Stimulated activated CD4-positive, alpha-beta T cell treated with anti-CD3 and anti-CD28 coated beads, Interleukin-1b, Interleukin-23, amount 100 ng/mL, for 4 hours (primary cell): ENCODE measurements at places on chromosomes 1 and 21.

DNA sequence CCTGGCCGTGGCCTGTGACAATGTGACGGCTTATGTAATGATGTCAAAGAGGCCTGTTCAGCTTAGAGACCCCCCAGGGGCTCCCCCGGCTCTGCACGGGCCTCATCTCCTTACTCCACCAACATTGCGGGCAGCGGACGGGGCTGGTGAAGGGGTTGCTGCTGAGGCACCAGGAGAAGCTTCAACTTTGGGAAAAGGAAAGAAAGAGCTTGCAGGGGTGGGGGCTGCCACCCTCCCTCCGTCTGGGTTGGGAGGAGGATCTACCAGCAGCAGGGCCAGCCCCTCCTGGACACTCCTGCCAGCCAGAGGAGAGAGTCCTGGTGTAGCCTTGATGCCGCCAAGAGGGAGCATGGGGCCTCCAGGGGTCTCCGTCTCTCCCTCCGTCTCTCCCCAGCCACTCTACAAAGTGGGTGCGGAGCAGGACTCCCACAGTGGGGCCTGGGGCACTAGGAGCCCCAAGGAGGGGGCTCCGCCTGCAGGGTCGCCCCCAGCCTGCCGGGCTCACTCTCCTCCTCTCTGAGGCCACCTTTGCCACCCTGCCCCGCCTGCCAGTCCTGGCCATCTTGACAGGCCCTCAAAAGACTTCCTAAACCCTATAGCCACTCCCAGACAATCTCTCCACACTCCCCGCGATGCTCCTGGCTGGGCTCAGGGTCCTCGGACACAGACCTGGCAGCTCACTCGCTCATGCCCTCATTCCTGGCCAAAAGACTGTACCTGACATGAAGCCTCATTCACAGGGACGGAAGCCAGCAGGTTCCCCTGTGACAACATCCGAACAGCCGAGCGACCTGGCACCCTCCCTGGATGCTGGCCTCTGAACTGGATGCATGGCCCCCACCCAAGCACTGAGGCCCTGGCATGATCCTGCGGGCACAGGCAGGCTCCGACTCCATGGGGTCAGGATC is 130.4 kb upstream of the ARHGEF16 start:
- DNase-seq, result no peak

DNA sequence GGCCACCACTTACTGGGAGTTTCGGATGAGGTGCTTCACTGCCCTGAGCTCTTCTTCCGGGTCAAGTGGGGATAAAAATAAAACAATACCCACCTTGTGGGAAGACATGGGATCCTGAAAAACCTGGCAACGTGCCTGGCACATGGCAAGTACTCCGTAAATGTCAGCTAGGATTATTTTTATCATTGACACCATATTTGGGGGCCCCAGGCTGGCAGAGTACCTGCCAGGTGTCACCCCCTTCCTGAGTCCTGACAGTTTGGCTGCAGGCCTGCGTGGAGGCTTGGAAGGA is 9.2 kb upstream of the EPHA2 start:
- no peak for DNase-seq

- no peak for DNase-seq
Measured at GRCh38 chr1:47572731-47573430, 135.0 kb downstream of the FOXD2 start.

DNA sequence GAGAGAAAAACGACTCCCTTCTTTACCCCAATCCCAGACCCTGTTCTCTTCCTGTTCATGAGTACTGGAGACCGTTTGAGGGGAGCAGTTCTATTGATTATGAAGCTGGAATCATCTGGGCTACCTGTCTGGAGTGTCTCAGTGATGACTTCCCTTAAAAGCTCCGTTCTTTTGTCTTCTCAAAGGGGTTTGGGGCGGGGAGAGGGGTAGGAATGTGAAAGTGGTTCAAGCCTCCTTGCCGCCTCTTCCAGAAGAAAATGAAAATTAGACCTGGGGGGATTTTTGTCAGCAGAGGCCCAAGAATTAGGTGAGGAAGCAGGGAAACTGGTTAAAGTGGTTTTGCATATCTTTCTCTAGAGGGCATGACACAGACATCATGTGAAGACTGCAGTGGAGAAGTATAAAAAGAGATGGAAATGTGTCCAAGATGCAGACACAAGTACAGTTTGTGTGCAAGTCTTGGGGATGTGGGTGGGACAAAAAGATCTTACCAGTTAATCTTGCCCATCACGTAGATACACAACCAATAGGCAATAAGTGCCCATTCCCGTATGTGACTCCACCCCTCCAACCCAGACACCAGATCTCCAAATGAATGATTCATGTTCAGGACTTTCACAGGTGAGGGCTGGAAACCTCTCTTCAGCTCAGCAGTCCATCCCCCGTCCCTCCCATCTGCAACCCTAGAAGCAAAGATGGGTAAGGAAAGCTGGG is 470 bp upstream of the MTMR11 start:
- DNase-seq, result no peak

DNA sequence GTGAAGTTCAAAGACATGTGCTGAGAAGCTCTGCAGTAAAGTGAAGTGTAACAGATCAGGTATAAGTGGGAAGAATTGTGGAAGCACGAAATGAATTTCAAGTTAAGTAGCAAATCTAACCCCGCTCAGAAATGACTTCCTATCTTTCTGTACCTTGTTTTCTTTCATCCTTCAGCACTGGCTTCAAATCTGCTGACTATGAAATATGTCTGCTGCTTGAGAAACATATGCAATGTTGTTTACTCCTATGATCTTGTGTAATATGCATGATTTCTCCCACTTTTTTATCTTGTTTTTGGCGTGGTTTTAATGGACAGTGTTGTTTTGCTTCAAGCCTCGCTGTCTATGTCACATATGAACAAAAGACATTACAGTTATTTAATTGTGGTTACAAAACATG is 545.3 kb upstream of the NCAM2 start:
- DNase-seq, result no peak

DNA sequence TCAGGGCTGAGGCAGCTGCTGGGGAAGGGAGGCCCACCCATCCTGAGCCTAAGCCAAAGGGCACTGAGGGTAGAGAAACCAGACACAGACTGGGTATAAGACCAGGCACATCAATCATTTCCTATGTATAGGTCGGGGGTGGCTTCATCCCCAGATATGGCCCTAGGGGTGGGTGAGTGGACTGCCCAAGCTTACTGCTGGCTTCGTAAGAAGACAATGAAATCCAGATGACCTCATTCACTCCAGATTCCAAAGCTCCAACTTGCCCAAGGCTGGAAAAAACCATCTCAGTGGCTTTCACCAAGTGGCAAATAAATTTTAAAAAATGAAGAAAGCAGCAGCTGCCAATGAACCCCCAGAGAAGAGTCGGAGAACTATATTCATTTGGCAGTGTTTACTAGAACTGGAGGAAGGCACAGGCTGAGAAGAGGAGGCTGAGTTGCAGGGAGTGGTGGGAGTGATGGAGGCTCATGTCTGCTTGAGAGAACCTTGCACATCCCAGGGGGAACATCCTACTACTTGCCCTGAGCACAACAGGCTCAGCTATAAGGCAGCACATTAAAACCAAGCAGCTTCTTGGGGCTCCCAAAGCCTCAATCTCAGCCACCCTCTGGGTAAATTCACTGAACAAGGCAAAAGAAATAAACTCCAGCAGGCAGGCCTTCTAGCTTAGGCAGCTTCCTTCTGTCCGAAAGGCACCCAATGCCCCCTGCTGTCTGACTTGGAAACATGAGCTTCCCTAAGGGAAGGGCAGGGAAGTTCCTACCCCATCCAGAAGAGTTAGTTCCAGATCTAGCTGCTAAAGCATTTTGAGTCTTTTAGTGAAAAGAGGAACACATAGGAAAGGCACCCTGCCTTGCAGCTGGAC is 14.1 kb downstream of the PEA15 start:
- no peak for DNase-seq

GRCh38 chr1:61102041-61102440 is 19.7 kb downstream of the NFIA start:
- DNase-seq, result no peak

DNA sequence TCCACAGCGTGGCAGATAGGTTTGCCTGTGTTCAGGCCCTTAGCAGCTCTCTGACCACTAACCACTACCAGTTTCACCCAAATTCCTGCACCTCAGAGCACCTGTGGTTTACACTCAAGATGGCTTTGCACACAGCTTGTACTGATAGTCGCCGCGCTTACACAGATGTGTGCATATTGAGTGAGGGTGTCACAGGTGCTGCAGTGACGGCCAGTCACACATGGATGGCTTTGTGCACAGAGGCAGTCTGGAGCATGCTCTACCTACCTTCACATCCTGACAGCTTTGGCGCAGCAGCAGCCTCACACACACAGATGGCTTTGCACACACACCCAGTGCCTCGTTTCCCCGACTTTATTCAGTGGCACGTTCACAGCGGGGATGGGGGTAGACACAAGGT is 7.5 kb downstream of the DMAP1 start:
- DNase-seq, result no peak

GRCh38 chr1:18858070-18858688 is 1.3 kb downstream of the TAS1R2 start:
- no peak for DNase-seq

- no peak for DNase-seq
Measured at GRCh38 chr1:201125800-201126199, 1.2 kb downstream of the ASCL5 start.

DNA sequence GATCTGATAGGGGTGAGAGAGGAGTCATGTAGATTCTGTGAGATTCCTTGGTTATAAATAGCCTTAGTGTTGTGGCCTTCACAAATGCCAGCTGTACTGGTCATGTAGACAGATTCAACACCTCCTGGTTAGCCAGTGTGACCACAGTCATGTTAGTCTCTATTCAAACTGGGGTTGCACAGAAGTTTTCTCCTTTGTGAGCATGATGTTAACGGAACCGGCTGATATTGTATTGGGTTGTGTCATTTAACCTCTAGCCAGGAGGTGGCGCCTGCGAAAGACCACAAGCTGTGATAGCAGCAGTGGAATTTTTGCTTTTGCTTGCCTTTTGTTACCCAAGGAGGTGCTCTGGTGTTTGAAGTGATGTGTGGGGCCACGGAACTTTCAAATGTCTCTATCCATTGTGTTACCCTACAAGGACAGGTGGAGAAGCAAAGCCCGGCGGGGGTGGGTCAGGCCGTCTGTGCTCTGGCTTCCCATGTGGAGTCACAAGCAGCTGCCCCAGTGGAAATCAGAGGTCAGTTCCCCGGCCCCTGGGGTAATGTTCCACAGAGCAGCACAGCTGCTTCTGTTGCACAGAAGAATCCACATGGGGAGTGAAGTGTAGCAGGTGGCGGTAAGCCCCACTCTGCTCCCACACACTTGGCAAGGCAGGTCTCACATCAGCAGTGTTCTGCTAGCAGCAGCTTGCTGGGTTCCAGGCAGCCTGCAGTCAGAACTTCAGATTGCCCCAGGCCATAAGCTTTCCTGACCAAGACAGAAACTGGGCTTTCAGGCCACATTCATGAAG is 112.6 kb downstream of the ADAMTS1 start:
- DNase-seq, result peak; percentile 3

- no peak for DNase-seq
Measured at GRCh38 chr1:23930270-23930669, 17.1 kb upstream of the CNR2 start.

DNA sequence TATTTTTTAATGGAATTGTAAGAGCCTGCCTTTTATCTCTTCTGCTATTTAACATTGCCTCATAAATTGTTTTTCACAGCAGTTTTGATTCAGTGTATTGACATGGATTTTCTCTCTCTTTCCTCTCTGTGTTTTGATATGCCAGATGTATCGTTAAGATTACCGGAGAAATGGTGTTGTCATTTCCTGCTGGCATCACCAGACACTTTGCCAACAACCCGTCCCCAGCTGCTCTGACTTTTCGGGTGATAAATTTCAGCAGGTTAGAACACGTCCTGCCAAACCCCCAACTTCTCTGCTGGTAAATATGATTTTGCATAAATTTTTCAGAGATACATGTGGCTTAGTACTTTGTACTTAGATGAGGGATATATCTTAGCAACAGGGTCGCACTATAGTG is 23.1 kb upstream of the DYNLT5 start:
- DNase-seq, result no peak

GRCh38 chr1:246595146-246595545 is 28.9 kb downstream of the CNST start:
- DNase-seq, result no peak

DNA sequence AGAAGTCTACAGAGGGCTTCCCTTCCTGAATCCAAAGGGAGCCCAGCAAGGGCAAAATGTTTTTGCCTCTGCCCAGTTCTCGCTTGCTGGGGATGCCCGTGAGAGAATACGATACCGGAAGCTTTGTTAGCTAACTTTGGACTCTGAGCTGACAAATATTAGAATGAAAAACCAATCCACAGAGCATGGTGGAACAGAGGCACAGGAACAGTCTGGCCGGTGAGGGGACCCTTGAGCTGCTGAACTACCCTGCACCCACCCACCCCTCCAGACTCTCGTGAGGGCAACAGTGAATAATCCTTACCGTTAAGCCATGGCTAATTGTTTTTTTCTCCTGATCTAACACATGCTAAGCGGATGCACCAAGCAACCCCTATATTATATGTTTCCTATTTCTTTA is 76.3 kb upstream of the AKT3 start:
- no peak for DNase-seq

DNA sequence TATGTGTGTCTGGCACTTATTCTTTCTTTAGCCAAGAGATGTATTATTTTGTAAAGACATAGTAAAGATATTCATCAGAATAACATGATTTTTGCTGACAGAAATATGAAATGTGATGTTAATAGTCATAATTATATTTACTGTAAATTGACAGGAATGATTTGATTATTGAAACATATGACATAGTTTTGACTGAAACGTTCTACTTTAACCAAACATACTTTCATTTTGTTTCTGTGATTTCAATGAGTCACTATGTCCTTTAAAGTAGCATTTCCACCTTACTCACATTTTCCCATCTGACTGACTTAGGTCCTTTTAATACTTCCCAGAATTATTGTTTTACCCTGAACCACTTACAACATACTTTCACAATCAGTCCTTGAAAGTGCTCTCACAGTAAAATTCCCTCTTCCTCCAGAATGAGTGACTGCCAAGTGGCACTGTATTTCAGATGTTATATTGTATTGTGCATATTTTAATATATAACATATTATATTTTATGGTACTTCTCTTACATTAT is 437.9 kb downstream of the NCAM2 start:
- DNase-seq, result no peak

DNA sequence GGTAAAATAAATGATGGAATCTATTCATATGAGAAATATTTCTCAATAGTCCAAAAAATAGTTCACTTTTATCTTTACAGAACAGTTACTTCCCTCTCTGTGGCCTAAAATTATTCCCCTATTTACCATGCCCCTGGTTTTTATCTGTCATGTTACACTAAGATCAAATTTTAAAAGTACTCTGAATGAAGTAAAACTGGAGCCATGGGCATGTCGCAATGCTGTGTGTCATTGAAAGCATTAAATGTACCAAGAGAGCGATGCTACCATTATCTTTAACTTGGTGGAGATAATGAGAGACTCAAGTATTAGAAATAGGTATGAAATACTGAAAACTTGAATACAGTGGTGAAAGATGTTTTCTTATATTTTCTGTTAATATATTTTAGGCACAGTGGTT is 146.2 kb downstream of the KCNT2 start:
- no peak for DNase-seq

GRCh38 chr1:27049607-27050006 is 37.0 kb upstream of the TENT5B start:
- DNase-seq, result no peak

- DNase-seq, result no peak
Measured at GRCh38 chr1:216758161-216758560, 34.9 kb upstream of the ESRRG start.
